ENCODE measurements at places on chromosomes 16 and 17.
A peak's percentile ranks its signal among the peaks of the same experiment; 100 is the strongest.

GRCh38 chr17:81899514-81900166 lies 2.4 kb upstream of the NPB start:
- DNase-seq: no peak

- no peak for DNase-seq
Measured at GRCh38 chr16:77457046-77457445, 22.2 kb upstream of the ADAMTS18 start.

- DNase-seq: peak; percentile 79
Measured at GRCh38 chr17:42116705-42117396, 4.3 kb downstream of the KAT2A start.

DNA sequence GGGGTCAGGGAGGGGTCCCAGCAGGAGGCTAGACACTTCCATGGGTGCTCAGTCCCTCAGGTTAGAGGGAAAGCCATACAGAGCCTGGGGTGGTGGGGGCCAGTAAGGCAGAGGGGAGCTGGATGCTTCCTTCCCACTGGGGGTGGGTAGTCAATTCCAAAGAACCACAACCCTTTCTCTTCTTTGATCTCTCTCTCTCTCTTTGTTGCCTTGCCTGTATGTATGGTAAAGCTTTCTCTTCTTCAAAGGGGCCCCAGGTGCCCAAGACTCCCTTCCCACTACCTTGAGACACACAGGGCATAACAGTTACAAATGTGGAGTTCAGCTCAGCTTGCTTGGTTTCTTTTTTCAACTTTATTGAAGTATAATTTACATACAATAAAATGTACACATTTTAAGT lies 30.5 kb upstream of the C1QL1 start:
- DNase-seq: no peak

GRCh38 chr16:69424935-69425784 lies 741 bp downstream of the CYB5B start:
- no peak for DNase-seq

- DNase-seq: no peak
Measured at GRCh38 chr17:78147315-78147998, 1.3 kb downstream of the C17orf99 start.

DNA sequence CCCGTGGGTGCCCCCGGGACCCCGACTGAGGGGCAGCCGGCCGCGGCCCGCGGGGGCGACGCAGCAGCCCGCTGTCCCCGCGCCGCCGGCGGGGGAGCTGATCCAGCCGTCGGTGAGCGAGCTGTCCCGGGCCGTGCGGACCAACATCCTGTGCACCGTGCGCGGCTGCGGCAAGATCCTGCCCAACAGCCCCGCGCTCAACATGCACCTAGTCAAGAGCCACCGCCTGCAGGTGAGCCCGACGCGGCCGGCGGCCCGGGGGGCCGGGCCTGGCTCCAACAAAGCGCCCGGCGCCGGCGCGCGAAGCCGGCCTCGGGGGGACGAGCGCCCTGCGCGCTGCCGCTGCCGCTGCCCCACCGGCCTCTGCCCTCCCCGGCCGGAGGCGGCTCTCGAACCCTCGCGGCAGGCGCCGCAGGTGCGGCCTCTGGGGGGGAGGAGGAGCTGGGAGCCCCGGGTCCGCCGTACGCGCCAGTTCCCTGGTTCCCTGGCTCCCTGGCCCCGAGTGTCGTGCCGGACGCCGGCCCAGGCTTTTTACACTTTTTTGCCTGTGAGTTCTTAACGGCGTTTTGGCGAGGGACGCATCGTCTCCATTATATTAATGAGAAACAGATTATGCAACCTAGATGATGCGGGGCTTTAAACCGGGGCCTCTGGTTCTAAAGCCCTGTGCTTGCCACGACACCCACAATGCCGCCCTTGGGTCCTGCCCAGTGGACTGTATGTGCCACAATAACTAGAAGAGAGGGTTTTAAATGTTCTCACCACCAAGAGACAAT lies 521 bp downstream of the ATMIN start:
- DNase-seq: peak; percentile 4

DNA sequence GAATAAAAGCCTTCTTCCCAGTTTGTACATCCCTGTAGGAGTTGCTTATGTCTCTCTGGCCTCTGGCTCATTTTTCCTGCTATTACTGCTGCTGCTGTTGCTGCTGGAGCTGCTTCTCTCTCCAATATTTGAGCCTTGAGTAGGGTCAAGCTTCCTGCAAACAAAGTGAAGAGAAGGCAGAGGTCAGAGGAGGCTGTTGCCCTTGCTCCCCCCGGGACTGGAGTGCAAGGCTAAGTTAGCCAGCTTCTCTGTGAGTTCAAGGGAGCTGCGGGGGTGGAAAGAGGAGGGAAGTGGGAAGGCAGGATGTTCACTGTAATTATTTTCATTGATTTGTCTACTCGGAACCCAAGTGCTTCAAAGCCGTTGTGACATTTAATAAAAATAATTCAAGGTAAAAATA lies 77.0 kb upstream of the TMEM132E start:
- no peak for DNase-seq

GRCh38 chr17:19448341-19449268 lies 37.6 kb downstream of the RNF112 start:
- no peak for DNase-seq

GRCh38 chr16:72094266-72094610 lies 591 bp downstream of the DHX38 start:
- no peak for DNase-seq

- DNase-seq: no peak
Measured at GRCh38 chr16:49875806-49876715, 20.1 kb upstream of the ZNF423 start.

DNA sequence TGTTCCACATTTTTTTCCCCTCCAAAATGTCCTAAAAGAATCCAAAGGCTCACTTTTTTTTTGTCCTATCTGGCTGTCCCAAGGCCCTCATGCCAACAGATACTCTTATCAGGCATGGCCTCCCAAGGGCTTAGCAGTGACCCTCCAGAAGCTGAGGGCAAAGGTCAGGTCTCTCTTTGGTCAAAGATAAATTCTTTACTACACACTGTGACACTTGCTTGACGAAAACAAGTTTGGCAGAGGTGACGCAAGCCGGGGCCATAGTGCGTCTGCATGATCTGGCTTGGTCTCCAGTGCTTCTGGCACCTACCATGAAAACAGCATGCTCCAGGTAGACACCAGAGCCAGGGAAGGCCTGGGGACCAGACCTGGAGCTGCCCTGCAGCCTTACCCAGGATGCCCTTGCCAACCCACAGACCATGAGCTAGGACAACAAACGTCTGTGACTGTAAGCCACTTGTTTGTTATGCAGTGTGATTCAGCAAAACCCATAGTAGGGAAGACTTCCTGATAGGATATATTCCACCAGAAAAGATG lies 48.5 kb upstream of the IRF8 start:
- no peak for DNase-seq

DNA sequence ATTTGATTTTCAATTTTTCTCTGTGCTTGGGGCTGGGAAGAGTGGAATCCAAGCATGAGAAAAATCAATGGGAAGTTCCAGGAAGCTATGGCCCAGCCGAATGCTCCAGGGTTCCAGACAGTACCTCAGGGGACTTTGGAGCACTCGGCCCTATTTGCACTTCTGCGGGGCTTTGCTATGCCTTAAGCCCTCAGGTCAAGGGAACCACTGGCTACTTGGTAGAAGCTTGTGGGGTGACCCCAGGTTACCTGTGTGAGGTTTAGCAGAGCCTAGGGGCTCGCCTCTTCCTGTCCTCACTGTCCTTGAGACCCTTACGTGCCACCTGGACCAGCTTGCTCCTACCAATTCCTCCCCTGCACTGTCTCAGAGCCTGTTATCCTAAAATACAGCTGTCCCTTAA lies 121.3 kb downstream of the MGAT5B start:
- no peak for DNase-seq

DNA sequence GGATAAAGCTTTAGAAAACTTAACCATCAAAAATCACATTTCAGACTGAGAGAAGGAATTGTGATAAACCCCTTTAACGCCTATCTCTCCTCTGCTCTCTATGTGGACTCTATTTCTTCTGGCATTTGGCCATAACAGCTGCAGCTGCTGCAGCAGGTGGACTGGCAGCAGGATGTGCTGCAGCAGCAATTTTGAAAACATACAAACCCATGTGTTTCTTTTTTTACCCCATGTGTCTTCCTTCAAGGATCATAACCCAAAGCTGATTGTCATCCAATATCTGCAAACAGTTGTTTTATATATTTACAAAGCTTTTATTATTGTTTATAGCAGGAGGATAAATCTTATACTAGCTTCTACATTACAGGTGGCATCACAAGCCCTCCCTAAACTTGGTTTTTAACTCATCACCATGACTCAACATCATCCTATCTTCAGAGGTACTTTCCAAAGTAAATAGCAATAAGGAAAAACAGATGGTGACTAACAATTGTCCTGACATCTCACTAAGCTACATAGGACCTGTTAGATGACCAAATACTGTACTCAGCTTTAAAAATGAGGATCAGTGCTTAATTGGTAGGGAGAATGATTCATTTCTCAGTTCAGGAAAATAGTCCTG lies 14.5 kb upstream of the KRTAP9-2 start:
- no peak for DNase-seq

DNA sequence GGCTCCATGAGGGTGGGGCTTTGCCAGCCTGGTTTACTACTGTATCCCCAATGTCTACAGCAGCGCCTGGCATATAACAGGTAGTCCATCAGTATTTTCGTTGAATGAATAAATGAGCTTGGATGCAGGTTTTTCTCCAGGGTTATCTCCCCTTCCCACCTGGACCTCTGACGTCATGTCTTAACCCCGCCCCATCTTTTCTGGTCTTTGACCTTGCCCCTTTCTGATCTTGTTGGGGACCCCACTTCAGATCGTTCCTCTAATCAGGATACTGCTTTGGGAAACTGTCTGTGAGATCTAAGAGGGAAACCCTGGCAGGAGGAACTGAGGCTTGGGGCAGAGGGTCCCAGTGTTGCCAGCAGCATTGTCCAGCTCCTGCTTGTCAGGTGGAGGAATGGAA lies 68.8 kb upstream of the GCSH start:
- DNase-seq: no peak

GRCh38 chr17:49723423-49723822 lies 15.7 kb upstream of the SLC35B1 start:
- DNase-seq: no peak

DNA sequence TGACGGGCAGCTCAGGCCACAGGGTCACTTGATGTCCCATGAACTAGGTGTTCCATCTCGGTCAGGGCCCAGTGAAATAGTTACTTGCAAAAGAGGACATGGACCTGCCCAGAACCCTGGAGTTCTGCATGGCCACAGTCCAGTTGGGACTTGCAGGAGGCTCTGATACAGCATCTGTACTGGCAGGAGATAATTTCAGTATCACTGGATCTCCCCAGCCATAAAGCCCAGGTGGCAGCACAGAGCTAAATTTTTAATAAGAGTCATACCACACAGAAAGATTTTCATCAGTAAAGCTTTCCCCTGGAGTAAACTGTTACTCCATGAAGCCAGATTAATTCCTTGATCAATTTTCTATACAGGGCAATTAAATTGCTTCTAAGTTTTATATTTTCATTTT lies 18.0 kb upstream of the SLC16A5 start:
- DNase-seq: no peak

DNA sequence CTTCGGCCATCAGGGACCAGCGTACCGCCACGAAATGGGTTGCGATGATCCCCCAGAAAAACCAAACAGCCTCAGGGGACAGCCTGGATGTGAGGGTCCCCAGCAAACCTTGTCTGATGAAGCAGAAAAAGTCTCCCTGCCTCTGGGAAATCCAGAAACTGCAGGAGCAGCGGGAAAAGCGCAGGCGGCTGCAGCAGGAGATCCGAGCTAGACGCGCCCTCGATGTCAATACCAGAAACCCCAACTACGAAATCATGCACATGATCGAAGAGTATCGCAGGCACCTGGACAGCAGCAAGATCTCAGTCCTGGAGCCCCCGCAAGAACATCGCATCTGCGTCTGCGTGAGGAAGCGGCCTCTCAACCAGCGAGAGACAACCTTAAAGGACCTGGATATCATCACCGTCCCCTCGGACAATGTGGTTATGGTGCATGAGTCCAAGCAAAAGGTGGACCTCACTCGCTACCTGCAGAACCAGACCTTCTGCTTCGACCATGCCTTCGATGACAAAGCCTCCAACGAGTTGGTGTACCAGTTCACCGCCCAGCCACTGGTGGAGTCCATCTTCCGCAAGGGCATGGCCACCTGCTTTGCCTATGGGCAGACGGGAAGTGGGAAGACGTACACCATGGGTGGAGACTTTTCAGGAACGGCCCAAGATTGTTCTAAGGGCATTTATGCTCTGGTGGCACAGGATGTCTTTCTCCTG lies 769 bp downstream of the KIF2B start:
- no peak for DNase-seq

GRCh38 chr16:18833707-18834505 lies 32.6 kb upstream of the ARL6IP1 start:
- no peak for DNase-seq

- DNase-seq: no peak
Measured at GRCh38 chr17:65259281-65259680, 122.1 kb downstream of the RGS9 start.

DNA sequence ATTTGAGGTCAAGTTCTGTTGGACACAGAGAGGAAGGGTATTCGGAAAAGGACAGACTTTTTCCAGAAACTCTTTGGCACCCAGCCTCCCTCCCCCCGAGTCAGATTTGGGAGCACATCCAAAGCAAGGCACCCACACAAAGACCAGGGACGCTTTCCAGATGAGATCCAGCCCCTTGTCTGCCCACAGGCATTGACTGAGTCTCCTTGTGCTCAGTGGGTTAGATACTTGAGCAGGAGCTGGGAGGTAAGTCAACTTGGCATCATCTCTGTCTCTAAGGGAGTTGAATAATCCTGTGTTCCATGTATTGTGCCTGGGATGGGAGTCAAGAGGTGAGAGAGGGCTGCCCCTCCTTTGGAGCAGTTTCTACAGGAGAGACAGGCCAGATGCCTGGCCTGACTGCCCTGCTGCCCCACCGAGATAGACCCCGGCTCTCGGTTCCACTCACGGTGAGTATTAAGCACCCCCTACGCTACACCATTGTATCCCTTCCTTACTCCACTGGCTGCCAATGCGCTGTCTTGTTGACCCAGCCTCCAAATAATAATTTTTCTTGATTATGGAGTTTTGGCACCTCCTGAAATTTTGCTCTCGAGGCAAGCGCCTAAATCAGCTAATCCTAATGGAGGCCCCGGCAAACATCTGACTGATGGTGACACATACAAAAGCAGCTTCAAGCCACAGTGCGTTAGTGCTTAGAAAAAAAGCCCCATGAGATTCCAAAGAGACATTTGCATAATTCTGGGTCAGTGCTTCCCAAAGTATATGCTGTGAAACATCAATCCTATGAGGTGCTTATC lies 29.6 kb upstream of the MAP3K14 start:
- no peak for DNase-seq

DNA sequence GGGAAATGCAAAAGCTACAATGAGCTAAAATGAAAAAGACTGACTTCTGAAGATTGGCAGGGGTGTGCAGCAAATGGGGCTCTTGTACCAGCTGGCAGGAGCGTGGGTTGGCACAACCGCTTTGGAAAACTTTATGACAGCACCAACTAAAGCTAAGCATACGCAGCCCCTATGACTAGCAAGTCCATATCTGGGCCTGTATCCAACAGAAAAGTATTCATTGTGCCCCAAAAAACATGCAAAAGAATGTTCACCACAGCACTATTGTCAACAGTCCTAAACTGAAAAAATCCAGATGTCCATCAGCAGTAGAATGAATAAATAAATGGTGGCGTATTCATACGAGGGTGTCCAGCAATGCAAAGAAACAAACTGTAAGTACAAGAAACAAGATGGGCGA lies 22.6 kb upstream of the ITGA3 start:
- DNase-seq: no peak

All from hematopoietic multipotent progenitor cell (in vitro differentiated cells).